ENCODE measurements at places on chromosomes 11 and 22.

DNA sequence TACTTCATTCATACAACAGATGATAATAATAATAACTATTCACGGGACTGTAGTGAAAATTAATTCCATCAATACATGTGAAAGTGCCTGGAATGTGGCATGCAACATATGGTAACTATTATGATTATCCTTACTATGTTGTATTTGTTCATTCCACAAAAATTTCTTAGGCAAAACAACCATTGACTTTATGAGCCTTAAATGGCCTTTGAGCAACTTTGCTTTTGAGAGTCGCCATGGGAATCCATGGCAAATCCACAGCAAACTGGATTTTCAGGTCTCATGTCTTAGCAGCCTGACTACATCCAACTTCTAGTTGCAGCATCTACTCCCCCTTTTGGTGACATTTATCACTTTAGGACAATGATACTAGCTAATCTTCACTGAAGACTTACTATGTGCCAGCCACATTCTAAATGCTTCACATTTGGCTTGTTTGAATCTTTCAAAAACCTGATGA is 56.8 kb downstream of the SLC1A2 start:
- DNase-seq: no peak

- DNase-seq: no peak
Measured at GRCh38 chr11:130592056-130592455, 143.6 kb downstream of the ADAMTS15 start.

DNA sequence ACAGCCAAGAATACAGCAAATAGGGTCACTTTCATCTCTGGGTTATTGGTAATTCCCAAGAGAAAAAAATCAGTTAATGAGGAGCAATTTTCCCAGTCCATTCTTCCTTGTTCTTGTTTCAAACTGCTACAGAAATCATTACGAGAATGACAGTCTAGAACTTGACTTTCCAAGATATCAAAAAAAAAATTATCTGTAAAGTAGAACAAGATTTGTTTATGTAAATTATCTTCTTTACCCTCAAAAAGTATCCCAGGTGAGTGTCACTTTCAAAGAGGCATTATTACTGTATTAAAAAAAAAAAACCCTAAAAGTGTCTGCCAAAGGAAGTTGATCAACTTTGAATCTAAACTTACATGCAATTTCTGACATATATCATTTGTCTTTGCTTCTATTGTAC is at the start of gene OR5W2:
TSS of gene OR5W2 (minus strand) at position 101 of the 400 bp plus-strand sequence. CDS start at position 101, 0 bp downstream.
- no peak for DNase-seq

- no peak for DNase-seq
Measured at GRCh38 chr22:29762263-29762662, 4.5 kb downstream of the ZMAT5 start.

DNA sequence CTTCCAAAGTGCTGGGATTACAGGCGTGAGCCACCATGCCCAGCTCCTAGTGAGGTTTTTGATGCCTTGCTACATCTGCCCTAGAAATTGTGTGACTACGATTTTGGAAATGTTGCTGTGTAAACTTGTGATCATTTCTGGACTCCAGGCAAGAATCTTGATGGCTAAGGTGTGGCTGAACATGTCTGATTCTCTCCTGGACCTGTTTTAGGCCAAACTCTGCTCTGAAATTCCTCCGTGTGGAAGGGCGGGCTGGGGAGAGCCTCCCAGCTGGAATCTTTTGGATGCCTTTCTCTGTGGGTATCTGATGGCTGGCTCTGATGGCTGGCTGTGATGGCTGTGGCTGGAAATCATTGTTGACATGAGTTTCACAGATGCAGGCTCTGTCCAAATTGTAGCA is 8.2 kb downstream of the PNPLA3 start:
- DNase-seq: no peak

DNA sequence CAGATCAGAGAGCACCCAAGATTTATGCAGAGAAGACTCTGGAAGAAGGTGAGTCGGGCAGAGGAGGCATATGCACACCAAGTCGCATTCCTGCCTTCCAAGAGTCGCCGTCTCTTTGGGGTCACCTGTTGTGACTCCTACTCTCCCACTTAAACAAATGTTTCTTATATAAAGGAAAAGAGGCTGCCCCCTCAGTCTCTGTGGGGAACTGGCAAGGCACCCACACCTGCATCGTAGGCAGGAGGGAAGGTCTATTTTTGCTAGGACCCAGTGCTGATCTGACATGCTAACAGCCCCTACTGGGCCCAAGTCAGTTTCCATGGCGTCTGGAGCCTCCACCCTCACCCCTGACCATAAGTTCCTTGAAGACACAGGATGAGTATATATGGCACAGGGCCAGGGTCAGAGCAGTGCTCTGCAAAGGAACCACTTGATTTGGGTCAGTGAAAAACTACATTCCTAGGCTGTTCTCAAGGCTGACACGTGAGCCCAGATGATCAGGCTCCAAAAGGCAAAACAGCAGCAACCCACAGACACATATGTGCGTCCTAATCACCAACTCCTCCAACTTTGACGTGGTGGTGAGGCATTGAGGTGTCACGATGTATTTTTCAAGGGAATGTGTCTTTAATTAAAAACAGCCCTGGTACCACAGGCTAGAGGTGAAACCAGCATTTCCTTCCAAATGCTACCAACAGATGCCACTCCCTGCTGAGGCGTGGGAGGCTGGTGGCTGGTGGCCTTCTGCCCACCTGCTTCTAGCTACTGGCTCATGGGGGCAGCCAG is 55.6 kb upstream of the CSNK2A3 start:
- no peak for DNase-seq

DNA sequence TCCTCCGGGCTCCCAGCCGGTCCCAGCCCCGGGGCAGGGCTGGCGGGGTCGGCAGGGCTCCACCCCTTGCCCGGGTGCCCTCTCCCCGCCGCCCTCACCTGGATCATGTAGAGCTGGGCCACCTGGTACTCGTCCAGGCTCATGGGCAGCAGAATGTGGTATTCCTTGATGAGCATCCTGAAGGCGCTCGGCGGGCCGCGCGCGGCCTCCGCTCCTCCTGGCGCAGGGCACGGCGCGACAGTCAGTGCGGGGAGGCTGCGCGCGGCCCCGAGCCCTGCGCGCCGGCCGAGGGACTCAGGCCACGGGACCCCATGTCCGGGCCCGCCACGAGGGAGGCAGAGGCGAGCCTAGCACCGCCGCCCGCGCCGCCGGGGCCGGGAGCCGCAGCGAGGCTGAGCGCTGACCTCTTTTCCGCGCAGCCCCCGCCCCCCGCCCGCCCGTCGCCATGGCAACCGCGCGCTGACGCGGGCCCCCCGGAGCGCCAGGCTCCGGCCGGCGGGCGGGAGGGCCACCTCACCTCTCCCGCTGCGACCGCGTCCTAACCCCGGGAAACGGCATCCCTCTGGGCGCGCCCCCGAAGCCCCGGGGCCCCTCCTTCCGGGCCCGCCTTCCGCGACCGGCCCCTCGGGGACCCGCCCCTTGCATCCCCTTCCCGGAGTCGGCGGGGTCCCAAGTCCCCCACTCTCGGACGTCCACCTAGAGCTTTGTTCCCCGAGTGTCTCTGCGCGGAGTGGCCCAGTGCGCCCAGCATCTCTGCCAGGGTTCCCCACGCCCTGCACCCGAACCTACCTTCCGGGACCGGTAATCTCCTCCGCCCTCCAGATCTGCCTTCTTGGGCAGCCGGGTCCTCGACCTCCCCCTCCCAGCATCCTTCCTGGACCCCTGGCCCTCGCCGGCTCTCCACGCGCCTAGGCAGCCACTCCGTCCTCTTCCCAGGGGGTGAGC is 886 bp downstream of the PITPNM1 start:
- no peak for DNase-seq

DNA sequence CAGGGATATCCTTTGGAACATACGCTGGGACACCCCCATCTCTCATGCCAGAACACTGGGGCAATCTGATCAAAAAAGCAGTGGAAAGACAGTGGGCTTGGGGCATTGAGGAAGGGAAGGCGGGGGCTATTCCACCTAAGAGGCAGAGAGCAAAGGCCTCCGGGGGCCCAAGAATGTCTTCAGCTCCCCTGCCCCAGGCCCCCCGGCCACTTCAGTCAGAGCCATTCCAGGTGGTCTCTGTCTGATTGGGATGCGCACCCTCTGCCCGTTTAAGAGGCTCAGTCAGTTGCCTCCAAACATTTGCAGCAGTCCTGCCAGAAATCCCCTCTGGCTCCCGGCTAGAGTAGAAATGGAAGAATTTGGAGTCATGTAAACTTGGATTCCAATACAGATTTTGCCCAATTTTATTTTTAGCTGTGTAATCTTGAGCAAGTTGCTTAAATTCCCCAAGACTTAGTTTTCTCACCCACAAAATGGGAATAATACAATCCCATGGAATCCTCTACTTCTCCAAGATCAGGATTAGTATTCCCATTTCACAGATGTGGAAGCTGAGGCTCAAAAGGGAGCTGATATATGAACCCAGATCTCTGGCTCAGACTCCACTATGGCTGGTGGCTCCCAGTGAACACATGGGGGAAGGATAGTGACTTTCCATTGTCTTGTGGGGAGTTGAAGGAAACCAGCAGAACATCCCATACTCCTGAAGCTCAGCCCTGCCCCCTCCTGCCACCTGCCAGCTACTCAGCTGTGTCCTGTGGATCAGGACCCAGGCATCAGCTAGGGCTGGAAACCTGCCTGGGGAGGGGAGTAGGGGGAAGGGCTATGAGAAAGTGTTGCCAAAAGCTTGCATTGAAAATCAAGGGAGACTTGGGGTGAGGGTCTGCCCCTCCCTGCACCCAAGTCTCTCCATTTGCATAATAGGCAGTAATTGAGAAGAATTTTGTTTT is 6.1 kb upstream of the WNT11 start:
- DNase-seq: no peak

DNA sequence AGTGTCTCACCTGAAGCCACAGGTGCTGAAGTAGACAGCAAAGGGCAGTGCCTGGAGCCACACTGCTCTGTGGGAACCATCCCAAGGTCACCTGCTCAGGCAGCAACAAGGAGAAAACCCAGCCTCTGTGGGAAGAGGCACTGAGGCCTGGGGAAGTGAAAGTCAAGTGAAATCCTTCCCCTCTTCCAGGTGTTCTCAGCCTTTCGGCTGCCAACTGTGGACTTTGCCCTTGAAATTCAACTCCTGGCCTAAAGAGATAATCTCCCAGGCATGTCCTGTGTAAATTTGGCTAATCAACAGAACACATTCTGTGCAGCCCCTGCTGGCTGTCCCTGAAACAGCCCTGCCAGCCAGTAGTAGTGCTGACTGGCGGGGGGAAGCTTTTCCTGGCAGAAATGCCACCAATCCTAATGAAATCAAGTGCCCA is 112.1 kb downstream of the RPL27A start:
- DNase-seq: no peak

DNA sequence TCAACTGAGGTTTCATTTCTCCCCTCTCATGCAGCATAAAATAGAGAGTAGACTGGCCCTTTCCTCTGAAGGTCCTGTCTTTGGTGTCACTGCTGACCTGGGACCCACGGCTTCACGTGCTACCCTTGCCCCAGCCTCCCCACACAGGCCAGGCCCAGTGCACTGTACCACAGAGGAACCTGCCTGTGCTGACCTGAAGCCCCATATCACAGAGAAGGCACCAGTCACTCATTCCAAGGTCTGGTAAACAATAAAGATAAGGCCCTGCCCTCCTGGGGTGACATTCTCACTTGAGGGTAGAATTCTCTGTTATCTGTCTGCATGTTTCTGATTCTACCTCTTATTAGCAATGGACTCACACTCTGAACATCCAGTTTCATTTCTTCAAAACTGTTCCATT is 51.3 kb downstream of the RPL27A start:
- no peak for DNase-seq

DNA sequence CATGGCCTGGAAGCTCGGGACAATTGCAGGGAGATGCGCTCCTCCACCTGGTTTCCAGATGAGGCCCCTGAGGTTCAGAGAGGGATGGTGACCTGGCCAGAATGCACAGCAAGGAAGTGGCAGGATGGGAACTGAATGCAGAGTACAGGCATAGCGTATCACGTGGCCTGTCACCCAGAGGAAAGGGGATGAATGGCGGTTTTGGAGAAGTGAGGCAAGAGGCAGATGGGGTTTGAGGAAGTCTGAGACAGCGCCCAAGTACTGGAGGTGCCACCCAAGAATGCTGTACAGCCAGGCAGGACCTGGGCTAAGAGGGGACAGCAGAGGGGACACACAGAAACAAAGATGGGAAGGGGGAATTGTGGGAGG is 4.9 kb downstream of the RAB3IL1 start:
- DNase-seq: no peak

GRCh38 chr11:27150098-27150497 is 109.5 kb downstream of the BBOX1 start:
- DNase-seq: no peak

DNA sequence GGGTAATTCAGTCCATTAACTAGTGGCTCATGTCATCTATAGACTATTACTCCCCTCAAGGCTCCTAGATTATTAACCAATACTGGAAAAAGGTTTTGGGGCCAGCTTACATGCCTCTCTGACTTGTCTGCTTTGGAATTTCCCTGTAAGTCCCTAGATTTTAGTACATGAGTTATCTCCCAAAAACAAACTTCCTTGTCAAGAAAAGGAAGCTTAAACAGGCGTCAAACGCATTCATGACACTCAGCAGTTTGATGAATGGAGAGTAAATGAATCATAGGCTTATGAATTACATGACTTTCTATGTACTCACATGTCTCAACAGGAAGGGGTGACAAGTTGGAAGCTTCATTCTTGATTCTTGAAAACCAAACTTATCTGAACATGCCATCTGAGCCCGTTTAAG is 70.8 kb downstream of the BLID start:
- DNase-seq: no peak

DNA sequence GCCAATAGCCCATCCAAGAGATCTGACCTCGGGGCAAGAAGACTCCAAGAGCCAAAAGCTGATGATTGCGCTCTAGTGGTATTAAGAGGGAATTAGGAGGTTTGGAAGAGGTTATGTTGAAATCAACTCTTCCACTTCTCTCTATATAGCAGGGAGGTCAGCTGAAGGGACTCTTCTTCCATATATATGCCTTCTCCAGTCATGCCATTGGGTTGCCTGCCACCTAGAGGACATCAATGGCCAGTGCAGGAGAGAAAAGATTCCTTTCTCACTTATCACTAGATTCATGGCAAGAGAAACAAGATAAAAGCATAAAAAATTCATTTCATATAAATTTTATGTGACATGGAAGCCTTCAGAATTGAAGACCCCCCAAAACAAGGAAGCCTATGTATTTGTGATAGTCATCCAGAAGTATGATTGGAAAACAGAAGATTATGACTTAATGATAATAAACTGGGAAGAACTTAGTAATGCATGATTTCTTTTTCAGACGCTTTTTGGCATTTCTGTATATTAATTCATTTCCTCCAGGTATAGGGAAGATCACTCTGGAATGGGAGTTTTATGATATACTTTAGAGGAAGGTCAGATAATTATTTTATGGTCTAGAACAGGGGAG is 435.1 kb upstream of the DDI1 start:
- DNase-seq: peak; percentile 8

DNA sequence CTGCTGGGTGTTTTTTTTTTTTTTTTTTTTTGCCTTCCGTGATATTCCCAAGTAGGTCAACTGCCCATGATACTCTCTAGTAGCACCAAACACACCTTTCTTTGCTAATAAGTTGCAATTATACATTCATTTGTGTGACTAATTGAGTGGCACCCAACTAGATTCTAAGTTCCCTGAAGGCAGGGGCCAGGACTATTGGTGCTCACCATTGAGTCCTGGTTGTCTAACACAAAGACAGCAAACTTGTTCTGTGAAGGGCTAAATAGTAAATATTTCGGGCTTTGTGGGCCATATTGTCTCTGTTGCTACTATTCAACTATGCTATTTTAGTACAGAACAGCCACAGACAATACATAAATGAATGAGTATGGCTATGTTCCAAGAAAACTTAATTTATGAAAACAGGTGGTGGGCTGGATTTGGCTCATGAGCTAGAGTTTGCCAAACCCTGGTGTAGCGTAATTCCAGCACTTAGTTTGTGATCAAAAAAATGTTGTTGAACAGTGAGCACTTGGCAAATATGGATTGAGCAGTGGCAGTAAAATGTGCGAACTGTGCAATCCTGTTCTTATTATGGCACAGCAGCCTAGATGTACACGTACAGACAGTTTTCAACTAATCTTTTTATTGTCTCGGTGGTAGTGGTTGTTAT is 11.3 kb downstream of the ENDOD1 start:
- no peak for DNase-seq

Measured in activated CD4-positive, alpha-beta T cell treated with anti-CD3 and anti-CD28 coated beads for 24 hours (primary cell).